ENCODE measurements at places on chromosomes 5 and 9.

- DNase-seq = peak; percentile 37
These were observed 406.0 kb upstream of the PIK3R1 start for GRCh38 chr5:67809589-67809988.

- DNase-seq = no peak
These were observed 92.8 kb downstream of the CAVIN4 start for GRCh38 chr9:100670719-100671118.

DNA sequence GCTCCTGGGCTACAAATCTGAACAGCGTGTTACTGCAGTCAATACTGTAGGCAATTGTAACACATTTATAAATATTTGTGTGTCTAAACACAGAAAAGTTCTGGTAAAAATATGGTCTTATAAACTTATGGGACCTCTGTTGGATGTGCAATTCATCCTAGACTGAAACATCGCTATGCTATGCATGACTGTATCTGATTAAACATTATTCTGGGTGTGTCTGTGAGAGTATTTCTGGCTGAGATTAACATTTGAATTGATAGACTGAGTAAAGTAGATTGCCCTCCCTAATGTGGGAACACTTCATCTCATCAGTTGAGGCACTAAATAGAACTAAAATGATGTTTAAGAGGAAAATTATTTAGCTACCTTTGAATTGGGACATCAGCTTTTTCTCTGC is 24.3 kb upstream of the PRDM9 start:
- no peak for DNase-seq

DNA sequence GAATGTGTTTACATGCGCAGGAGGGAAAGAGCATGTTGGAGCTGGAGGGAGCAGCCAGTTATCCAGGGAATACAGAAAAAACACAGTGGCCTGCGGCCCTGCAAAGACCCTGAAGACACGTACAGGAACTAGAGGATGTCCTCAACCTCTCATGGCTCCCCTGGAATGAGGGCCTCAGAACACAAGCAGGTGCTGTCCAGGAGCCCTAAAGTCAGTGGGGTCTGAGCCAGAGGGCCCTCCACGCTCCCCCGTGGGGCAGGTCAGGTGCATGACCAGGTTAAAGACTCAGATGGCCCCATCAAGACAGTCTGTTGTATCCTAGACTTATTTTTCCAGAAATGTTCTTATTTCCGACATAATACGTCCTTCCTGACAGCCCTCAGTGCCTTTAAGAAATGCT is 106.9 kb downstream of the ROR2 start:
- no peak for DNase-seq

DNA sequence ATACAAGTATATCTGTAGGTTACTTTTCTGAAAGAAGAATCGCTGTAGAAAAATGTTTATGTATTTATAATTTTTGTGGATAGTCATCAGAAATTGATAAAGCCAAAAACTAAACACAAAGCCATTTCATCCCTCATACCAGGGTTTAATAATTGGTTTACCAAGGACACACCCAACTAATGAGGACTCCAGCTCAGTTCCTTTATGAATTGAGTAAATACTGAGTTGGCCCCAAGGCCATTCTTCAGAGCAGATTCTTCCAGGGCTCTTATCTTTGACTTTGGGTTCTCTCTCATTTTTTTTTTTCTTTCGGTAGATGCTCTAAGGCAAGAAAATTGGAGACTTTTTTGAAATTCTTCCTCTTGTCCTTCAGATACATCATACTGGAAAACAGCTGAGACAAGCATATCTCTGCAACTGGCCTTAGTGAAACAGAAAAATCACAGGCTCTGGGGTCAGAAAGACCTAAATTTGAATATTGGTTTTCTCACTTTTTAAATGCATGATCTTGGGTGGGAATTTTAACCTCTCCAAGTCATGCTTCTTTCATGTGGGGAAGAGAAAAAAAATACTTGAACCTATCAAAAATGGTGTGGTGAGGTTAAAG is 401.8 kb downstream of the ARHGEF28 start:
- DNase-seq = no peak

GRCh38 chr5:140145818-140146522 is 20.2 kb downstream of the IGIP start:
- DNase-seq = peak; percentile 31

DNA sequence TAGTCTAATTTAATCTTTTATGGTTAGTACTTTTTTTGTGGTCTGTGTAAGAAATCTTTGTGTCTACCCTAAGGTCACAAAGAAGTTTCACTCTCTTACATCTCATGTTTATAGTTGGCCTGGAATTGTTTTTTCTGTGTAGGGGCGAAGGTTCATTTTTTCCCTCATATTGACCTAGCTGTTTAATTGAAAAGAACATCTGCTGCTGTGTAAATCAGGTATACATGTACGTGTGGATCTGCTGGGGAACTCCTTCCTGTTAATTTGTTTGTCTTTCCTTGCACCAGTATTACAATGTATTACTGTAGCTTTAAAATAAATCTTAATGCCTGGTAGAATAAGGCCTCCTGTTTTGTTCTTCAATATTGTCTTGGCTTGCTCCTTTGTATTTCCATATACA is 37.8 kb downstream of the EXOSC2 start:
- DNase-seq = no peak

DNA sequence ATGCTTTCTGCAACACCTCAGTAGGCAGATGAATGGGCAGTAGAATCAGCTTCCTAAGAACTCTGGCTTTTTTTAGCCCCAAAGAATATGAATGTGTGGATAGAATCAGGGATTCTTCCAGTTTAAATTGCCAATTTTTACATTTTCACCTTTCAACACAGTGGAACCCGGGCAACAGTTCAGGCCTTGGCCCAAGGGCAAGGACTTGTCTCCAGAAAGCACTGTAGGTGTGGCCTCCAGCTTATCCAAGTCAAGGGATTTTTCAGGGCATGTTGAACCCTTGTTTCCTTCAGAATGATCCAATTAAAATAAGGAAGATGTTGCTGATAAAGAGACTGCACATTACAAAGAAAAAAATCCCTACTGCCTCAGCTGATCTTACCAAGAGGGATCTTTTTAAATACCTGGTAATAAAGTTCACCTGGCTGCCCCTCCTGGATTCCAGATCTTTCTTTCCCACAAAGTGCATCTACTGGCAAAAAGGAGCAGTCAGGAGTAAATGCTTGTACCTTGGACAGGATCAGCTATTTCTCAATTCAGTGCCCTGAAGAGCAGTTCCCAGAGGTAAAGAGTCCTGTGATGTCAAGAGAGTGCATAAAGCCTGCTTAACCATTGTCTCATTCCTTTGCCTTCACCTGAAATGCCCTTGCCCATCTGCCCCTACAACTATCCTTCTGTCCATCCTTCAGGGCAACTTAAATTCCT is 80.1 kb upstream of the PLPP6 start:
- DNase-seq = no peak

DNA sequence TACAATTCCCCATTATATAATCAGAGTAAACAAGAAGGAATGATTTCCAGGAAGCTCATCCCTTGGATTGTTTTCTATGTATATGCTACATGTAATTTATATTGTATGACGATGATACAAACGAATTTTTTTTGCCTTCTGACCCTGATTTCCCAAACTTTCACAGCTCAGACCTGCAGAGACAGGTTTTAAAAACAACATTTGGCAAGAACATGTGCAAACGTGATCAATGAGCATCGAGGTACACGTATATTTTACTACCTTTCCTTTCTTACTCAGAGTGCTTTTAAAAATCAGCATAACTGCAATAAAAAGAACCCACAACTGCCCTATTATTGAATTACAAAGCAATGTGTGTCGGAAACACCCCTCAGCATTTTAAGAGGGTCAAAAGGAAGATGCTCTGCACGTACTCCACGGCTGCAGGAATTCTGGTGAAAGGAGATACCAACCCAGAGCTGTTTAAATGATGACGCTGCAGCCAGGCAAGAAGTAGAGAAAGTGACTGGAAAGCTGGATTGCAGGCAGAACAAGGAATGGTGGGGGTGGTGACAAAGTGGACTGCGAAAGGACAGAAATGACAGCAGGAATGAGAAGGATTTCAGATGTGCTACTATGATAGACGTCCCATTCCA is 533.5 kb downstream of the RAB3C start:
- DNase-seq = no peak

- DNase-seq = peak; percentile 96
These were observed 64.0 kb downstream of the RNF130 start for GRCh38 chr5:180007582-180007981.

GRCh38 chr9:88767504-88767790 is 223.8 kb upstream of the S1PR3 start:
- DNase-seq = no peak

DNA sequence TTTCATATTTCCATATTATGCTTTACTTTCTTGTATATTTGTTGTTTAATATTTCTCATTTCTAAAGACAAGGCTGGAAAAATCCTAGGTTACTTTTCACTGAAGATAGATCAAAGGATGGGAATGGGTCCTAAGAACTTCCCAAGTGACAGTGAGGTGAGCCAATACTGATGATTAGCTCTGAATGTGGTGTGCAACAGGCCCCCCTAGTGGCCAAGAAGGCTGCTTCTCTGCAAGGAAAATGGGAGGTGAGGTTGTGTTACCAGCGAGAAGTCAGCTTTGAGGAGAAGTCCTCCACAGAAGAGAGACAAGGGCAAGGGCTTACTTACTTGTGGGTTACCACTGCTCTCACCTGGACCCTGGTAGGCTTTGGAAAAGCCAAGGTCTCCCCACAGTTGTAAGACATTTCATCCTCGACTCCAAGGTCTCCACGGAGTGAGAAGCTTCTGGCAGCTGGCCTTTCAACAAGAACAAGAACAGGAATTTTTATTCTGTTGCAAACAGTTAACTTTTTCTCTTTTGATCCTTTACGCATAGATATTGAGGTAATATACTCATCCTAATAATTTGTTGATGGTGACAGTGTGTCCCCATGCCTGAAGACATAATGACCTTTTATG is 69.9 kb downstream of the MAMDC2 start:
- peak; percentile 53 for DNase-seq

- peak; percentile 54 for DNase-seq
These were observed 99.9 kb upstream of the PPP1R26 start for GRCh38 chr9:135379540-135380267.

DNA sequence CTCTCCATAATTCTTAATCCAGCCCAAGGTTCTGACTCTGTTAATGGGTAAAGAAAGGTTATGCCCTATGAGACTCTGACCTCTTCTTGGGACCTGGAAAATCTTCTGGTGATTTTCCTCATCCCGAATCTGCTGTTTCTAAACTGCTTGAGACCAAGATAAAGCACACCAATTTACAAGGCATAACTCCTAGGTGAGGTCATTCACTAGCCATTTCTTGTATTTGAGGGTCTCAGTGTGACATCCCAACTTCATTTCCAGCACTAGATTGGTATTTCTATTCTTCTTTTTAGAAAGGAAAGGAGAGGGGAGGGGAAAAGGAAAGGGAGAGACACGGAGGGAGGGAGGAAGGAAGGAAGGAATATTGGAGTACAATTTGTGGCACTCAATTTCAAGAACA is 51.6 kb downstream of the SLC1A1 start:
- no peak for DNase-seq

- DNase-seq = peak; percentile 47
These were observed 20.9 kb downstream of the OR2Y1 start for GRCh38 chr5:180718810-180719453.

DNA sequence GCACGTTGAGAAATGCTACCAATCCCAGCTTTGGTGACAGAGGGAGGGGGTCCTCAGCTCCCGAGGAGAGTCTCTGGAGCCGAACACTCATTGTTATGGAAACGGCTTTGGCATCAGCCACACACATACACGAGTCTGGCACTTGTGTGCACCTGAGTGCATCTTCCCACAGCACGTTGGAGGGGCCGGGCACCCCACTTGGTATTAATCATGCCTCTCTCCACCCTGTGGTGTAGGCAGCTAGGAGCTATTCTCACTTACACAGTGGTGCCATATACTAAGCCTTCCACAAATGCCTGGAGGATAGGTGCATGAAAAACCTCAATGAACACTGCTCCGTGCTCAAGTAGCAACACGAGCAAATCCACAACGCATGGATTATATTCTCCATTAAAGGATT is 133.9 kb upstream of the PANK3 start:
- DNase-seq = no peak

GRCh38 chr5:175713930-175714329 is 56.1 kb downstream of the HRH2 start:
- DNase-seq = no peak

DNA sequence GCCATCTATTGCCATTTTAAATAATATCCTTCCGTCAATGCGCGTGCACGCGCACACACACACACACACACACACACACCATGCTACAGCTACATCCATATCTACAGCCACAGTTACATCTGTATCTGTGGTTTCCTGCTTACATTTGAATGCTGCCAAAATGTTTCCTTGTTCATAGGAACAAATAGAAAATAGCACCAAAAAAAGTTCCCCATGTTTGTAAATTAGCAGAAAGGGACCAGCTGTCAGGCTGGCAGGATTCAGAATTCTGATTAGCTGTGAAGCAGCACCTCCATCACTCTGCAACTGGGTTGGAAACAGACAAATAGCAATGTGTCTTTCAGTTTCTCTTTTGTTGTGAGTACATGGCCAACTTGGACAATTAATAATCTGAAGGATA is 601.5 kb downstream of the IRX1 start:
- DNase-seq = no peak

DNA sequence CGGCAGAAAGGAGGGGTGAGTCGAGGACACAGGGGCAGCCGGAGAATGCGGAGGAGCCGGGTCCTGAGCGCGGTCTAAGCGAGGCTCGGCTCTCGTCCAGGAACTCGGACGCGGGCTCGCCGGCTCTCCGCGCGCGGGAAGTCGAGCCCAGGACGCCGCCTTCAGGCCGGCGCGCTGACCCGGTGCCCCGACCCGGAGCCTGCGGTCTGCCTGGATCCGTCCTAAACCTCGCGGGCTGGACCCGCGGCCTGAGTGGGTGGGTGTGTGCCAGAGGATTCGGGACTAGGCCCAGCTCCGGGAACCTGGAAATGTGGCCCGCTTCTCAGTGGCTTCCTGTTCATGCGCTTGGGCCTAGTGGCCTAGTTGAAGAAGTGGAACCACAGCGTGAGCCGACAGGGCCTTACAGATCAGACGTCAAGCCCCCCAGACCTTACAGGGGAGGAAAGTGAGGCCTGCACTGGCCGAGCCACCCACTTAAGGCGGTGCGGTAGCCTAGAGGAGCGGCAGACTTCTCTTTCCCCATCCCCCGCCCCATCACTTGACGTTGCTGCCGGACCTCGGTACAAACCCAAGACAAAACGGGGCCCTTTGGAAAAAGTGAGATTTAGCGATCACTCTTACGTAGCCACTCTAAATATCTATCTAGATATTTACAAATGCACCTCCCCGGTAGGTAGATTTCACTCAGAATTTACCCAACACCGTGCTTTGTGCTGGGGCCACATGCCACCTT is 1.2 kb downstream of the CDKN2B-AS1 start:
- DNase-seq = no peak

DNA sequence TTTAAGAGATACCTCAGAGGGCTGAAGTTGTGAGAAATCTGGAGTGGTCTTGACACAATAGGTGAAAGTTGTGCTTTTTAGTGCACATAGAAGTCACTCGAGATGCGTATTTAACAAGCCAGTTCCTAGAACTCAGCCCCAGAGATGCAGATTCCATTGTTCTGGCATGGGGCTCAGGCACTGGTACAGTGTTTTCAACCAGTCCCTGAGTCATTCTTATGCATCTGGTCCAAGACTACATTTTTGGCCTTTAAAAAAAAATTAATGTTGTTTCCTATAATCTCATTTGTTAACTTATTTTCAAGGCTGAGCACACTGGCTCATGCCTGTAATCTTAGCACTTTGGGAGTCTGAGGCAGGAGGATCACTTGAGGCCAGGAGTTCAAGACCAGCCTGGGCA is 29.6 kb downstream of the PTTG1 start:
- DNase-seq = no peak

- no peak for DNase-seq
These were observed 87.2 kb upstream of the PANK3 start for GRCh38 chr5:168666356-168666755.
